ENCODE measurements at places on chromosomes 6 and 20.

GRCh38 chr6:77707603-77708002 lies 54.8 kb downstream of the MEI4 start:
- DNase-seq, result no peak

DNA sequence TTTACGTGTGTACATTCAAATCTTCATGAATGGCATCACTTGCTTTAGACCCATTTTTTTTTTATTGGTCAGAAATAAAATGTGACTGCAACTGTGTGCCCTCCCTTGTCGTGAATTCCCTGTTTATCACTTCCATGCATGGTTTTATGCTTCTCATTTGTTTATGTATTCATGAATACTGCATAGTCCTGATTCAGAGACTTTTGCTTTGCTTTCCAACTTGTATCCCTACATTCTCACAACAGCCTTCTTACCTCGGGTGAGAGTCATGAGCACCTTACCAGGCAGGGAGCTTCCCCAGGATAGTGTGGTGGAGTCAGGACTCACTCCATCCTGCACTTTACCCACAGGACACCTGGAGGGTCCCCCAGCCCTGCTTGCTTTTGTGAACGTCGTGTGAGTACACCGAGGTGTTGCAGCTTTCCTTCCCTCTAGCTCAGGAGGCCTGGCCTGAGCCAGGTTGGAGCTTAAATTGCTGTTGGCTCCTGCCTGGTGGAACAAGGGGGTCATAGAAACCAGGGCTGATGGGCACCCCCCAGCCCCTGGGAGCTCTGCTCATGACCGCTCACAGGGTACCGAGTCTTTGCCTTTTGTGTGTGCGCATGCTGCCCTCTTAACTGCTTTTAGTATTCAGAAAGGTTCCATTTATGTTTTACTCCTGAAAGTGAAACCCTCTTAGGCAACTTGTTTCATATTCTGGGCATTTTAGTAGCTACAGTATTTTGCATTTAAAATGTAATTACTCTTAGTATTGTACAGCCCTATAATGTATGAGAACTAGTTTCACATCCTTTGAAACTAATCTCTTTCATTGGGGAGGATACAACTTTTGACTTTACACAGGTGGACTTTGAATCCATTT lies 66.0 kb downstream of the CDS2 start:
- DNase-seq, result no peak

DNA sequence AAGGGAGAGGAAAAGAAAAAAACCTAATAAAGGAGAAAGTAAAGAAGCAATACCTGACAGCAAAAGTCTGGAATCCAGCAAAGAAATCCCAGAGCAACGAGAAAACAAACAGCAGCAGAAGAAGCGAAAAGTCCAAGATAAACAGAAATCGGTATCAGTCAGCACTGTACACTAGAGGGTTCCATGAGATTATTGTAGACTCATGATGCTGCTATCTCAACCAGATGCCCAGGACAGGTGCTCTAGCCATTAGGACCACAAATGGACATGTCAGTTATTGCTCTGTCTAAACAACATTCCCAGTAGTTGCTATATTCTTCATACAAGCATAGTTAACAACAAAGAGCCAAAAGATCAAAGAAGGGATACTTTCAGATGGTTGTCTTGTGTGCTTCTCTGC lies 70.8 kb upstream of the RNF146 start:
- DNase-seq, result no peak

DNA sequence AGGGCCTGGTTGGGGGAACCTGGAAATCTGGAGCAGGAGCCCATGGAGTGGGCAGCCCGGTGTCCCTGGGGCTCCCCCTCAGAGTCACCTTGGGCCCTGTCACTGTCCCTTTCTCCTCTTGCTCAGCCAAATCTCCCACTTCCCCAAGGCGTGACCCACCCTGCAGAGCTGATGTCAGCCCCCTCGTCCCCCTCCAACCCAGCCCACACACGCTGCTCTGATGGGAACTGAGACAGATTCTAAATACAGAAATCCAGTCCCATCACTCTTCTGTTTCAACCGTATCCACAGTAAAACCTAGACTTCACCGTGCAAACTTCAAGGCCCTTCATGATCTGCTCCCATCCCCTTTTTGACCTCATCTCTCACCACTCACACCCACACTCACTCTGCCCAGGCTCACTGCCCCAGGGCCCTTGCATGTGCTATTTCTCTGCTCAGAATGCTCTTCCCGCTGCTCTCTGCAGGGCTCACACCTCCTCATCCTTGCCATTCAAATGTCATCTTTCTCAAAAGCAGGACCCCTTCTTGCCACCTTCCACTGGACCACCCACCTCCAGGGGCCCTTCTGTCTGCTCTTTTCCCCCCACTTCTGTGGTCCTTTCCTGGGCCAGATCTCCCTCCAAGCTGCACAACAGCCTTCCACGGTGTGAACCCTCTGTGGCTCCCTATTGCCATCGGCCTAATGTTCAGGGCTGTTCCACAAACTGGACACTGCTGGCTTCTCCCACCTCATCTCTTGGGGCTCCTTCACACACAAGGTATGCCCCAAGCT lies 16.6 kb downstream of the TGM2 start:
- DNase-seq, result no peak

DNA sequence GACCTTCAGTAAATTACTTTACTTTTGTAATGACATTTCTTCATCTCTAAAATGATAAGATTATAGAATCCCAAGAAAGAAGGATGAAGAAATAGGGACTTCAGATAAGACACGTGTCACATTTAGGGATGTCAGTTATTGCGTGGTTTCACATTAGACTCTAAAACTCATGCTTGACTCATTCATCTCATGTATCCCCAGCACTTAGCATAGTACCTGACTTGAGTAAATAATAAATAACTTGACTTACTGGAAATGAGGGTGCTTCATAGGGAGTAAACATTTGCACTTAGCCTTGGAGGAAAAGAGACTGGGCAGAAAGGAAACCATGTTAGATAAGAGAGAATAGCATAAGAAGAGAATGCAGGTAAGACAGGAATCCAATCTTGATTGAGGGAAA lies 37.2 kb downstream of the VTA1 start:
- DNase-seq, result no peak

DNA sequence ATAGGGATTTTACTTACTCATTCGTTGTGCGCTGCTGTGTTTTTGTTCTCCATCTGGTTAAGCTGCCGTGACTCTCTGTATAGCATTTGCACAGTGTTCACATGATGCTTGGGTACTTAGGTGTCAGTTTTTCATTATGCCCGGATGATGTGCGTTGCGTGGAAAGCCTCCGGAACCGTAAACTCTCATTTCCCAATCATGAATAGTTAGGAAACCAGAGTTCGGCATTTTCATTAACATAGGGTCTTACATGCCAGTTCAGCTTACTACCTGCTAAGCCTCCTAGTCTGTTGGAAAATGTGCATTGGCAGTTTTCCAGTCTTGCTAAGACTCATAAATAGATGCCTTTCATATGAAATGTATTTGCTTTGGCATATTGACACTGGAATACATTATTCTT lies 483.4 kb upstream of the FLRT3 start:
- DNase-seq, result no peak

- no peak for DNase-seq
Observed at GRCh38 chr20:37081717-37082289, 14.0 kb downstream of the RBL1 start.
